T follicular helper cell (primary cell): ENCODE measurements at places on chromosomes 2 and 18.

DNA sequence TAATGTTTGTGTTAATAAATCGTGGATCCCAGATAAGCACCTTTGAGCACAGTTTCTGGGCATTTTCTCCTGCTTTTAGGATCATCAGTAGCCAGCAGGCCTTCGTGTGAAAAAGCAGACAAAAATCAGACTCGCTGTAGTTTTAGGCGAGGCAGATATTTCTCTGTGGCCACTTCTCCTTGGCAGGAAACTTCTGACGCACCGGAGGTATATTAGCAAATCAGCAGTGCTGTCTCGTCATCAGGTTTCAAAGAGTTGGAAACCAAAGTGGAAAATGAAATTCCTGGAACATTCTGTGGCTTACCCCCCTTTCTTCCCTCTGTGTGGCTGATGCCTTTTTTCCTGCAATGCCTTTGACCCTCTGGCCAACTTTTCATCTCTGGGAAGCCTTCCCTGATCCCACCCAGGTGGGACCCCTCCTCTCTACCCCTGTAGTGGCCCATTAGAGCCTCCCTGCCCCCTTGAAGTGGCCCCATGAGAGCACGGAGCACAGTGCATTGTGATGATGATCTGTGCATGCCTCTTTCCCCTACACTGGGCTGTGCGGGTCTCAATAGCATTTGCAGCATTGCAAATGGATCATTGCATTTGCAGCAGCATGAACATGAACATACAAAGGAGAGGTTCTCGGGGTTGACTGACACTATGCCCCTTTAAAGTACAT lies 93.3 kb downstream of the RNF144A start:
- no peak for DNase-seq

GRCh38 chr2:147789720-147790119 lies 55.1 kb upstream of the ACVR2A start:
- no peak for DNase-seq

DNA sequence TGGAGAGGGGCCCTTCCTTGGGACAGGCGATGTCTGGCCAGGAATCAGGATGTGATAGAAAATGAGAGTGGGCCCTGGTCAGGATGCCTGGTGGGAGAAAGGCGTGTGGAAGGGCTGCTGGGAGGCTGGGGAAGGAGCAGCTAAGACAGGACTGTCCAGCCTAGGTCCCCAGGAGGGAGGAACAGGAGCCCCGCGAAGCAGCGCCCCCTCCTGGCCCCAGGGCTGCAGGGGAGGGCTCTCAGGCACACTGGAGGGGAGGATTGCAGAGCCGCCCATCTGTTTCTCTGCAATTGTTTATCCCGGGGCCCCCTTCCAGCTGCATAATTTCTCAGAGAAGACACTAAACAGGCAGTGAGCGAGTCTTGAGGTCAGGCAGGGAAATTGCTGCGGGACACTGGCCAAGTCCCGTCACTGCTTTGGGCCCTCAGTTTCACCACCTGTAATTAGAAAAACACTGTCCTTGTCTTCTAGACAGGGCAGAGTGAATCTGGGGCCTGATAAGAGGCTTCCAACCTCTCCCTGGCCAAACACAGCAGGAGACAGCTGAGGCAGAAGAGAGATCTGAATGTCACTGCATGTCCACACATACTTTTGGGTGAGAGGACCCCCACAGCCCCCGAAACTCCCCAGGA lies 3.9 kb upstream of the NPPC start:
- DNase-seq: no peak

GRCh38 chr2:239890206-239890746 lies 134.9 kb downstream of the NDUFA10 start:
- DNase-seq: no peak

DNA sequence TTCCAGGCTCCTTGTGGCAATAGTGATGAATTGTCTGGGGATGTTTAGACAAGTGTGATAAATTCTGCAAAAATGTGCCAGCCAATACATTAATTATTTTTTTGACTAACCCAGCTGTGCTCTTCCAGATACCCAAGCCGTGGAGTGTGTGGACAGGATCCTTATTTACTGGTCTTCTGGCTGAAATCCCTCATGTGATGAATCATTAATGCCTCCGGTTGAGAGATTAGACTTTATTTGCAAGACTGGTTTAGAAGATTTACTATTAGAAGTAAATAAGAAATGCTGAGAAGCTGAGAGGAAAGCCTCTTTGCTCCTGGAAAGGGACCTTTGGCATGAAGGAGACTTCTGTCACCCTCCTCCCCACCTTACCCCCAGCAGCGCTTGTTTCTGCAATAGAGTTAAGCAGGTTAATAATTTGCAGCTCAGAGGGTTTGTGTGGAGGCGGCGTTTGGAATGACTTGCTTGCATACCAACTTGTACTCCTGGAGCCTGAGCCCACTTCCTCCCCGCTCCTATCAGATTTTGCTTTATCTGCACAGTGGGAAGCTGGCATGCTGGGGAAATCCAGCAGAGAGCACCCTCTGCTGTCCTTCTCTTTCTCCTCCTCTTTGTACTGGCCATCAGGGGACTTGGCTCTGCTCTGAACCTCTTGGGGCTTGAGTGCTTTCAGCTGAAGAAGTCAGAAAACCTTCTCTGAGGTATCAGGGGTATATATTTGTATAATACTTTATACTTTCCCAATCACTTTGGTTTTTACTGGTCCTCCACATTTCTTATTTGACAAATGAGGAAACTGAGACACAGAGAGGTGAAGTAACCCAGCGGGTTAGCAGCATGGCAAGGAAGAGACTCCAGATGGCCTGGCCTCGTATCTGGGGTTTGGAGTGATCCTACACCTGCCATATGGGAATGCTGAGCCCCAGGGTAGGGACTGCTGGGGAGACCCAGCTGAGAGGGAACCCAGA lies 16.3 kb downstream of the SLC3A1 start:
- DNase-seq: no peak

DNA sequence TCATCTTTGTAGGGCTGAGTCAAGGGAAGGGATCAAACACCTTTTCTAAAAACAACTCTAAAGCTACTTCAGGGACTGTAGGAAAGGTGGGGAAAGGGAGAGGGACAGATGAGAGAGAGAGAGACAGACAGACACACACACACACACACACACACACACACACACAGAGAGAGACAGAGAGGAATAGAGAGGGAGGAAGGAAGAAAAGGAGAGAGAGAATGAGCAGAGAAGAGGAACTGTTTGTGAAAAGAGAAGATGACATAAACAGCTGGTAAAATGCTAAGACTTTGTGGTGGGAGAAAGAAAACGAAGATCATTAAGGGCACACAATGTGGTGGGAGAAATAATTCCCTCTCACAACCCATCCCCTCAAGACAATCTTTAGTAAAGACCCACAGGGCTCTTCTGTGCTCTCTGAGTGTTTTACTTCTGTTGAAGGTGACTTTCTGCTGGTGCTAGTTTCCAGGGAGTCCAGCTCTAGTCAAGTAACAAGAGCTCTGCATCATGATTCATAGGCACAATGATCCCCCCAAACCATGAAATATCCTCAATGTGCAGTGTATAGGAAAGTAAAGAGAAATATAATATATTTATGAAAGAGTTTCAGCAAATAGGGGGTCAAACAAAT lies 77.2 kb upstream of the STK17B start:
- no peak for DNase-seq
